ENCODE measurements at places on chromosomes 4 and X.

DNA sequence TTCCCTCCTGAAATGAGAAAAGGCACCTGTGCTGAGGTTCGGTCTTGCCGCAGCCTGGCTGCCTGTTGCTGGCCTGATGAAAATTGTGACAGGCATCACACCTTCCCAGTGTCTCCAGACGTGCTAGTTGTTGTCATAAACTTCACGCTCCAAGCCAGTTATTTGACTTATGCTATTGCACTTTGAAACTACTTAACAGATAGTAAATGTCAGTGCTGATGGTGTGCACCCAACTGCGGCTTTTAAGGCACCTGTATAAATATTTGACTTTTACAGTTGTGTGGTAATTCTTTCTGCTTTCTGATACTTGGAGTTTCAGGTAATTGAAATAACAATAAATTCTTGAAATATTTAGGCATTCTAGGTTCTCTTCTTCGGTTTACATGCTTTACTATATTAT, 1.8 kb downstream of the WWC2 start:
- DNase-seq: no peak

GRCh38 chr4:32789026-32789608, 2068.9 kb downstream of the PCDH7 start:
- no peak for DNase-seq

- DNase-seq: no peak
Measured at GRCh38 chr4:122909683-122910082, 12.7 kb downstream of the NUDT6 start.

- no peak for DNase-seq
Measured at GRCh38 chr4:102860611-102861324, 8.0 kb upstream of the CISD2 start.
